ENCODE measurements at places on chromosomes 5 and 9.

- no peak for DNase-seq
Observed at GRCh38 chr9:123654994-123655637, 274.8 kb downstream of the DENND1A start.

- DNase-seq, result no peak
Observed at GRCh38 chr5:153654504-153655200, 164.2 kb downstream of the GRIA1 start.

GRCh38 chr5:113909782-113910181, 396.3 kb downstream of the YTHDC2 start:
- no peak for DNase-seq

GRCh38 chr9:101572316-101572715, 22.5 kb downstream of the PPP3R2 start:
- DNase-seq, result no peak

GRCh38 chr9:69996967-69997366, 46.7 kb upstream of the MAMDC2 start:
- no peak for DNase-seq

DNA sequence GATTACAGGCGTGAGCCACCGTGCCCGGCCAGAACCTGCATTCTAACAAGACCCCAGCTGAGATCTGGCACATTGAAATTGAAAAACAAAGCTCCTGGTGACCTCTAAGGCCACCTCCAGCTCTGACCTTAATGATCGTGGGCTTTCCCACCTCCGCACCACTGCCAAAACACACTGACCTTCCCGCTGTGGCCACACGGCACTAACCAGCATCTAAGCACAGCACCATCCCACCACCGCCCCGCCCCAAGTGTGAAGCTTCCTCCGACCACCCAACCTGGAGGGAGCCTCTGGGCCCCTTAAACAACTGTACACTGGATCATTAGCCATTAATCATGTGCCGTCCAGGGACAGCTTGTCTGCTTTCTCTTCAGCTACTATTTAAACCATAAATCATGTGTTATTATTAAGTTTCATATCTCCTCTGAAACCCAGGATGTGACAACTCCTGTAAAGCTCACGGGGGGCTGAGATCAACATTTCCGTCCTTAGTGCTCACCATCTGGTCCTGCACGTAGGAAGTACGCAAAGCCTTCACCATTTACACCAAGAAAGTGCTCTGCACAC, 80.6 kb downstream of the COL23A1 start:
- no peak for DNase-seq

- no peak for DNase-seq
Observed at GRCh38 chr9:6195714-6196360, 19.8 kb upstream of the IL33 start.

DNA sequence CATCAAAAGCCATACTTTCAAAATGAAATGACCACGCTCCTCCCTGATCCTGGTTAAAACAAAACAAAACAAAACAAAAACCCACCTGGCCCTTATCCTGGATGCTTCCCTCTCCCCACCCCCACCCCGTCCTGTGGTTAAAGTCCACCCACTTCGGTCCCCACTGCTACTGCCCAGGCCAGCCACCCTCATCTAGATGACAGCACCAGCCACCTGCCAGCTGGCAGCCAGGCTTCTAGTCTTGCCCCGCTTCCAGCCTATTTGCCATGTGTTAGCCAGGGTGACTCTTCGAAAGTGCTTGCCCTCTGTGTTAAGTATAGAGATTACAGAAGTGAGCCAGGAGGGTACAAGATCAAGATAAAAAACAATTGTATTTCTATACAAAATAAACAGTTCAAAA, 27.5 kb upstream of the NCS1 start:
- DNase-seq, result no peak

DNA sequence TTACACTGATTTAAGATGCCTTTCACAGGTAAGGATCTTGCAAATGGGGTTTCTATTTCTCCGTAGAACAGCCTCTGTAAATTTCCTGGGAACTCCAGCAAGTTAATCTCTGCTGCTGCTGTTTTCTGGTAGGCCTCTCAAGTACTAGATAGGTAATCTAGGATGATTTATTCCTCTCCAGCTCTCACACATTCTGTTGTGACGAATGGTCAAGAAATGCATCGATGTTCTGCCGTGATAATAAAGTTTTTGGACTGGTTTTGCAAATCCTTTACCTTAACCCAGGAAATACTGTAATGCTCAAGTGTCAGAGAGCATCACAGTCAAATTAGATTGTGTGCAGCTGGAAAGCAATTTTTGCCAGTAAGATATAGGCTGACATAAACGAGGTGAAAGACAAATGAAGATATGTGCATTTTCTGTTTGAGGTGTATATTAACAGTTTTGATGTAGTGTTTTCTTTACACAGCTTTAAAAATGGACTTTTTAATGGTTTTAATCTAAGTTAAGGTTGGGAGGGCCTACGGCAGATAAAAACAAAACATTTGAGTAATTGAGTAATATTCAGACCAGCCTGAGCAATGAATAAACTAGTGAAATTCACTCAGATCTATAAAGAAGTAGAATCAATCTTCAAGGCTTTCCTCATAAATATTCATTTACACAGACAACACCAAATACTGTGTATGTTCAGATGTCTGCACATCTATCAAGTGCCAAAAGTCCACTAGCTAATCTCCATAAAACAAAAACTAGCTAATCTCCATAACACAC, 300.6 kb upstream of the EDIL3 start:
- no peak for DNase-seq

GRCh38 chr5:17455942-17456341, 42.1 kb upstream of the TAF11L2 start:
- DNase-seq, result no peak

DNA sequence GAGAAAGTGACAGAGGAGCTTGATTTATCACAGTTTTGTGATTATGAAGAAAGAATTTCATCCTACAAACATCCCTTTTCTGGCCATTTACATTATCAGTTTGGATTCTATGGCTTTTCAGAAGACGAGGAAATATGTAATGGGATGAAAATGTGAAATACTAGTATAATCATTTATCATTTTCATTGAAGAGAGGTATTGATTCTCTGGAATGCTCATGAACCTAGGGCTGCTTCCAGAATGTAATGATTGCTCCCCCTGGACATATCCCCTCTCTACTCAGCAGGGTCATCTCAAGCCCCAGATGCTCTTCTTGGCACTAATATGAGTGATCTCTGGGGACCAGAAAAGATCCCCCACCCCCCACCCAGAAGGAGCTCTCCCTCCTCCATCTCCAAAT, 106.7 kb upstream of the ZNF618 start:
- DNase-seq, result no peak

GRCh38 chr9:135268031-135268430, 180.6 kb downstream of the OLFM1 start:
- DNase-seq, result no peak

GRCh38 chr5:111765613-111766571, 8.9 kb upstream of the NREP start:
- no peak for DNase-seq

DNA sequence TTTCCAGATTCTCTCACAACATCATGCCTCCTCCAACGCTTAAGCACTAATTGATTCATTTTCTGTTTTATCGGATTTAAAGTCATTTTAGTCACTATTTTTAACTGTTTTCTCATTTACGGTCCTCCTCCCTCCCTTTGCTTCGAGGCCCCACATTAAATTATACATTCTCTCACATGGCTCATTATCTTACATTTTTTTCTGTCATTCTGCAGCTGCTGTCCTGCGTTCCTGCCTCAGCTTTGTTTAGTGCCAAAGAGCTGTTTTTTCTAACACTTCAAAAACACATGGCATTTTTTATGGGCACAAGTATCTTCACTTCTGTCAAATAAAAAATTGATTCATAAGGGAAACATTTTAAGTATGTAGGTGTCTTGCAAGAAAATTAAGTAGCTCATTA, 130.1 kb upstream of the FST start:
- DNase-seq, result no peak

DNA sequence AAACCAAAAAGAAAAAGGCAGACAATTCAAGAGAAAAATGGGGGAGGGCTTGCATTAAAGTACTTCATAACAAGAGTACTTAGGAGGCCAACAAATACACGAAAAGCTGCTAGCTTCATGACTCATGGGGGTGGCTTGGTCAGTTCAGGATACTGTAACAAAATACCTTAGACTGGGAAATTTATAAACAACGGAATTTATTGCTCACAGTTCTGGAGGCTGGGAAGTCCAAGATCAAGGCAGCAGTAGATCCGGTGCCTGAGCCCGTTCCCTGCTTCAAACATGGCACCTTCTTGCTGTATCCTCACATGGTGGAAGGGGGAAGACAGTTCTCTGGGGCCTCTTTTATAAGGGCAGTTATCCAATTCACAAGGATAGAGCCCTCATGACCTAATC, 111.4 kb downstream of the C9orf50 start:
- DNase-seq, result no peak

DNA sequence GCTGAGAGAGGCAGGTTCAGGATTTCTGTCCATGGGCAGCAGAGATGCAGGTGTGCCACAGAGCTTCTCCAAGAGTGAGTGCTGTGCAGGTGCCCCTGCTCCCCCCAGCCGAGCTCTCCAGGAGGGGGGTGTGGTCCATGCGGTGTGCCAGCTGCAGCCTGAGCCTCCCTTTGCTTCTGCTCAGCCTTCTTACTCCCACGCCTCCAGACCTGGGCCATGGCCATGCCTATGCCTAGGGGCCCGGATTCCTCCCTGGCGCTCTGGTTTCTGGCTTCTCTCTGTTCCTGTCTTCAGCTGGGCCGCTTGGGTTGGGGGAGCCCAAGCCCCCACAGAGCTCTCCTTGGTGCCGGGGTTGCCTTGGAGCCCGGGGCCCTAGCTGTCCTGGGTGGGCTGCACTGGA, 133.3 kb downstream of the CACNA1B start:
- DNase-seq, result no peak

GRCh38 chr9:116644091-116644688, 42.9 kb upstream of the TRIM32 start:
- no peak for DNase-seq

DNA sequence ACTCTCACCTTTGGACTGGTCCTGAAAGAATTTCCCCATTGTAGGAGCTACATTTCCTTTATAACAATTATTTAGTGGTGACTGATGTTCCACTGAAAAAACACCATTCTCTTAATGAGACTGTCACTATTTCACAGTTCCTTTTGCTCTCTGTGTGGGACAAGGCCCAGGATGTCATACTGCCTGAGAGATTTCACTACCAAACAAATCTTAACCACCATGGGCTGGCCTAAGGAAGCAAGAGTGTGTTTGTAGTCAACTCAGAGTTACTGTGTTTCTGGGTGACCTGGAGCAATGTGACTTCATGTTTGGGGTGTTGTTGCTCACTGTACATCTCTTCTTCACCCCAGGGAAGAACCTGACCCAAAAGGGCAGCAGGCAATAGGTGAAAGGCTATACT, 50.1 kb upstream of the ZNF608 start:
- DNase-seq, result no peak

GRCh38 chr9:36315283-36315682, 57.0 kb upstream of the GNE start:
- no peak for DNase-seq

- no peak for DNase-seq
Observed at GRCh38 chr5:137190031-137190430, 309.1 kb downstream of the SPOCK1 start.

GRCh38 chr9:94903961-94904421, 177.5 kb downstream of the AOPEP start:
- no peak for DNase-seq

DNA sequence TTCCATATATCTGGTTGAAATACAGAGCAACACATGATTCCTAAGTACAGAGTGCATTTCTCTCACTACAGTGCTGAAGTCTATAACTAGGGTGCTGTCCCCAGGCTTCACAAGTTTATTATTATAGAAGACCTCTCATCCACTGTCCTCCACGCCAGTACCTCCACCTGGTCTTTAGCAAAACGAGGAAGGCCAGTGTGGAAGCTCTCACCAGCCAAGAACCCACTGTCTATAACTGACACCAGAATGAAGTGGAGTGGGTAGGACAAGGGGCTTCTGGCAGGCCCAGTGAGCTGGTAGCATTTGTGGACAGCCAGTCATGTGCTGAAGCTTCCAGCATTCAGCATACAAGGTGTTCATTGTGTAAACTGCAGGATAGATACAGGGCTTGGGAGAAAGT, 430.7 kb downstream of the GADD45G start:
- no peak for DNase-seq

- no peak for DNase-seq
Observed at GRCh38 chr5:157252711-157253465, 13.0 kb upstream of the CYFIP2 start.

DNA sequence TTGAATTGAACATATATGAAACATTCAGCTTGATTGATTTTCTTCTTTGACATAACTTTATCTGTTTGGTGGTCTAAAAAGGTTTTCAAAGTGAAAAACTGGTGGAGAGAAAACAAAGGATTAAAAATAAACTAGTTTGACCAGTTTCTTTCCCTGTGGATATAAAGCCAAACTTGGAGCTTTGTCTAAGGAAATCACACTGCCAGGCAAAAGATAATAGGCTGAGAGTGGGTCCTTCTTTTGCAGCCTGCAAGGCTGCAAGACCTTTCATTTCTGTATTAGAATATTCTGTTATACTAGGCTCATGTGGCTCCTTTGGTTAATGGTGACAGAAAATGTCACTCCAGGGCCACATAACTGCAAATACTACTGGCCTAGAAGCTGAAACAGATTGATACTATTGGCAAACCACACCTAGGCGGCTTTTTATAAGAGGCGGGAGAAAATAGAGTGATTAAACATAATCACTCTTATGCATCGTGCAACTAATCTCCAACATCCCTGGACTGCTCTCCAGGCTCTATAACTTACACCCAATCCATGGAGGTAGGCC, 129.1 kb upstream of the ZNF462 start:
- DNase-seq, result no peak

DNA sequence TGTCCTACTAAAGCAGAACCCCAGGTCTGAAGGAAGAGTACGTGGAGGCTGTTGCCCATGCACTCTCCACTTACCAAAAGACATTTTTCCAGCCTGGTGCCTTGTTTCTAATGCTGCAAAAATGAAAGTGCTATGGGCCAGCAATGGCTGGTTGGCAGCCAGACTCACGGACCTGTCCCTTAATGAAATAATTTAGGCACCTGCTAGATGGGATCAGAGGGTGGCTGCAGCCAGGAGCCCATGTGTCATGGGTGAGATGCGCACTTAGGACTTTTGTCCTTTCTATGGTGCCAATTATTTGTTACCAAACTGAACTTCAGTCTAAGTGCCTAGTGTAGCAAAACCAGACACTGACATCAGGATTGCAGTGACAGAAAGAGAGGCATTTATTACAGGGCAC, 276.3 kb downstream of the YTHDC2 start:
- no peak for DNase-seq

All from nucleus accumbens (tissue), 56 donors.